ENCODE measurements at places on chromosomes 3 and 15.

- no peak for DNase-seq
Measured at GRCh38 chr15:87609894-87610293, 646.6 kb downstream of the NTRK3 start.

DNA sequence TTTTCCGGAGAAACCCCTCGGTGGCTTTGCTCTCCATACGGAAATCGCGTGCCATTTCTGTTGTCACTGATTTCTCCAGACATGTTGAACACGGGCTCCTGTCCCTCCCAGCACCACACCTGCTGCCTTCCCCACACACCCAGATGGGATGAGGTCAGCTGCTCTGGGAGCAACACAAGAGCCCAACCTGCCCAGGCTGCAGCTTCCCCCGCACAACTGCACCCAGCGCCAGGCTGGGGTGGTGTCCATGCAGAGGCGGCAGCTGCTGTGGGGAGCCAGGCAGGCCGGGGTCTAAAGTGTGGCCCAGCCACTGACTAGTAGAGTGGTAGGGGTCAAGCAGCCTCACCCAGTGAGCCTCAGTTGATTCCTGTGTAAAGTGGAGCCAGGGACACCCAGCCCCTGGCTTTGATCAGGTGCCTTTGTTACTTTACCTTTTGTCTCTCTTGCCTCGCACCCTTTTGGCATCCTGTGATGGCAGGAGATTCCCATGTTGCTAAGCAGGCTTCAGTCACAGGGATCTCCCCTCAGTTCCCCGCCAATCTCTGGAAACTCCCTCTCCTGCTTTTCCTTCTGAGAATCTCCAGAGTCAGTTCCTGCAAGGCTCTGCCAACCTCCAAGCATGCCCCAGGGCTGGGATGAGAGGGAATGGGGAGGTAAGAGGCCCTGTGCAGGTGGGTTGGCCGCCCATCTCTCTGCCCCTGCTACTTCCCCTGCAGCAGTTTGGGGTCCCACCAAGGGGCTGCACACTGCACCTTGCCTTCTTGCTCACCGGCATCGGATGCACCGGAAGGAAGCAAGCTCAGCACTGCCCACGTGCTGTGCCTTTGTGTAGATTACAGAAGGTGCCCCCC lies 91.8 kb upstream of the ALDH1A3 start:
- DNase-seq, result no peak

- no peak for DNase-seq
Measured at GRCh38 chr15:69462030-69462492, 9.4 kb downstream of the RPLP1 start.

GRCh38 chr15:36766449-36766848 lies 187.0 kb downstream of the CDIN1 start:
- DNase-seq, result no peak

- no peak for DNase-seq
Measured at GRCh38 chr15:71568227-71568626, 242.1 kb upstream of the NR2E3 start.

- DNase-seq, result peak; percentile 85
Measured at GRCh38 chr3:115783938-115784738, 160.8 kb downstream of the GAP43 start.

DNA sequence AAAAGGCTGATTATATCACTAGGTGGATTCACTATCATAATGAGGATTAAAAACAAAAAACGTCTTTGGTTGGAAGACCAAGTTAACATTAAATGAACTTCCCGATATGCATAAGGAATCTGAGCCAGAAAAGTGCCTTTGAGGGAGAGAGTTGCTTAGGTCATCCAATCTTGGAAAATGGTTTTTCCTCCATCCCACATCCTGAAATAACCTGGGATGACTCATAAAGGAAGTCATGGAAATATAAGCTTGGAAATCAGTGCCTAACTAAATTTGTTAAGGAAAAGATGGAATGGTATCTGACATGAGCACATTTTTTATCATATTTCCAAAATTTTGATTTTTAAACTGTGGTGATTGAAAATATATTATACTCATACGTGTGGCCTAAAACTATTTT lies 66.0 kb downstream of the KBTBD8 start:
- DNase-seq, result no peak

DNA sequence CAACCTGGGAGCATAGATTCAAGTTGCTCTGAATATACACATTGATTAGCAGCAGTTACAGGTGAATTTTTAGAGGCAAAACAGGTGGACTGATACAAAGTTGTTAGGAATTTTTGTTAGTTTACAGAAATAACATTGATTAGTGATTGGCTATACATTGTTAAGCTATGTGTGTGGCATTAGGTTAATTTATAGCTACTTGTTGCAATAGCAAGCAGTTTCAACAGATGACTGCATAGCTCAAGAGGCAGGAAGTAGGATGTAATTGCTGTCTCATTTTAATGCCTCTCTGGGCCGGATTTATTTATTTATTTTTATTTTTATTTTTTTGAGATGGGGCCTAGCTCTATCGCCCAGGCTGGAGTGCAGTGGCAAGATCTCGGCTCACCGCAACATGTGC lies 99.7 kb downstream of the TCF12 start:
- DNase-seq, result no peak

DNA sequence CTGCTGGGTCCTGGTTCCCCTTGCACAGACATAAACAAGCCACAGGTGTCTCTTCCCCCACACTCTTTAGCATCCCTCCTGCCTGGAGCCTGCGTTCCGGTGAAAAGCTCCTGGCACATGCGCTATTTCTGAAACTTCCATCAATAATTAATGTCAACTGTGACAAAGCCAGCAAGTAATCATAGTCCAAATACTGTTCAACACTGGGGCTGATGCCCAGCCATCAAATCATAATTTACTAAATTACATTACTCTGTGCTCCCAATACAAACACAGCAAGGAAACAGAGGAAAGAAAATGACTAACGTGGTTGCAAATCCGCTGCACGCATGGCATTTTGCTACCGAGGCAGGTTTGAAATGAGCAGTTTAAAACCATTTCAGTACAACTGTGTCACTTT lies 294.7 kb downstream of the ERC2 start:
- DNase-seq, result no peak

DNA sequence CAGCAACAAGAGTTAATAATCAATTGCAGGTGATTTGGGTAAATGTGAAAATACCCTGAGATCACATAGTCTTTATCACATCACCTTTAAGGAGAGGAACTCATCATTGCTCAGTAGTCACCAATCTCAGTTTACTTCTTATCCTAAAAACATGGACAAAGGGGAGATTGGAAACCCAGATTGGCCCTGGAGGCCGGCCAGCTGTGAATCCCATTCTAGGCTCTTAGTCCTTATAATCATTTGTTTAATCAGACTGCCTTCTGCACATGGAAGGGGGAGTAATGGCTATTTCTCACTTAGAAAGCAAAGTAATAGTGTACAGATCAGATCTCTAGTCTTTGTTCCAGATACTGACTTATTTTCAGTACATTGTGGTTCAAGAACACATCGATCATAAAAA lies 37.2 kb upstream of the CPB1 start:
- no peak for DNase-seq

GRCh38 chr3:131849616-131850015 lies 185.2 kb downstream of the CPNE4 start:
- DNase-seq, result no peak

GRCh38 chr3:46999516-47000197 lies 20.2 kb downstream of the NBEAL2 start:
- DNase-seq, result no peak

DNA sequence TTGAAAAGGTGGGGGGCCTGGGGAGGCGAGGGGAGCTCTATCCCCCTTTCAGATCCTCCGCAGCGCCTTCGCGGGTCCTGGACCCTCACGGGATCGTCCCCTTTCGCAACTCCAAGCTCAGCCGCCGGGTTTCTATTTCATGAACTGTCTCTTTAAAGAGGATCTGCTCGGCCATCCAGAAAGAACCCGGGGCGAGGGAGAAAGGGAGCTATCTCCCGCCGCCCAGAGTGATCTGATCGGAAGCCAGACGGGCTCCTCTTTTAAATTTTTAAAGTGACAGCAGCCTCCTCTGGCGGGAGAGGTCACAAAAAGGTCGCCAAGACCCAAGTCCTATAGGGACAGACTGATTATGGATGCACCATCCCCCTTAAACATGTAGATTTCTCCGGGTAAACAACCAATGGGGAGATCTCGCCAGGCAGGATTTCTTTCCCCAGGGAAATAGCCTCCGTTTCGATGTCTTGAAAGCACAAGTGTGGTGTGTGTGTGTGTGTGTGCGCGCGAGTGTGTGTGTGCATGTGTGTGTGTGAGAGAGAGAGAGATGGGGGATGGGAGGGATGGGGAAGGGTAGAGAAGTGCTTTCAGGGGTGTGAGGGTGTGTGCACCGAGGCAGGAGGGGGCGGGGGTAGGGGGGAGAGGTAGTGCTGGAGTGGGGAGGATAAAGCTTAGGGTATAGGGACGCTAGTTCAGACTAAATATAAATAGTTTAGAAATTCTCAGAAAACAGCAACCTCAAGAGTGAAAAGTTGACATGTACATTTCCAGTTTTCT lies 516.1 kb downstream of the MECOM start:
- no peak for DNase-seq

GRCh38 chr3:107456501-107456900 lies 66.3 kb upstream of the BBX start:
- DNase-seq, result no peak

GRCh38 chr3:83948771-83949170 lies 1010.0 kb upstream of the CADM2 start:
- no peak for DNase-seq

DNA sequence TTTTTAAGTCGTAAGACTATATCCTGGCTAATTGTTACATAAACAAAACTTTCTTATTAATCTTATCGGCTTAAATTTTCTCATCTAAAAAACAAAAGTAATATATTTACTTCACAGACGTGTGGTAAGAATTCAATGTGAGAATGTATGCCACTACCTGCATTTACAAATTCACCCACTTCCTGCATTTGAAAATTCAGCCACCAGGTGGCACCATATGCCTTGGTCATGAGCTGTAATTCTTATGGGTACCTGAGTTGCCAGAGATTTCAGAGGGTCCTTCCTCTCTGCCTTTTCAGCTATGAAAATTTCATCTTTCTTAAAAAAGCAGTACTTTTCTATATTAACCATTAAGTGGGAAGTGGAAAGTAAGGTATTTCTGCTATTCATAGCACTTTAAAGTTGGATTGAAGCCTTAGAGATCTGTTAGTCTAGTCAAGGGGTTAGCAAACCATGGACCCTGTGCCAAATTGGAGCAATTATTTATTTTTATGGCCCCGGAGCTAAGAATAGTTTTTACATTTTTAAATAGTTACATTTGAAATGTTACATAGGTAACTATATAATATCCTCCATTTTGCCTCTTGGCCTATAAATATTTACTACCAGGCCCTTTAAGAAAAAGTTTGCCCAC lies 127.8 kb downstream of the HCN4 start:
- DNase-seq, result peak; percentile 54

DNA sequence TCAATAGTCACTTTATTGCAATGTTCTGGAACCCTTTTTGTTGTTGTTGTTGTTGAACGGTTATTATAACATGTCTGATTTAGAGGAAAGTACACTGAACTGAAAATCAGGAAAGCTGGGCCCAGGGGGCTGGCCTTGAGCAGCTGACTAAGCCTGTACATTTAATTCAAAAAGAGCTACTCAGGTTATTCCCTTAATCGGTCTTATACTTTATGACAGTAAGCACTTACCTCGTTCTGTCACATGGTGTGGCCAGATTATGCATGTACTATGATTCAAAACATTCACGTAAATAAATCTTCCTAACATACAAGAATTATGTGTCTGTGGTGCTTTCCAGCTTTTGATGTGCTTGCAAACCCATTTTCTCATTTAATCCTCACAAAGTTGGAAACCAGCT lies 382.5 kb upstream of the TPRG1 start:
- no peak for DNase-seq

- no peak for DNase-seq
Measured at GRCh38 chr3:14150078-14150477, 25.2 kb downstream of the TMEM43 start.

GRCh38 chr3:57068437-57069089 lies 8.1 kb downstream of the SPATA12 start:
- no peak for DNase-seq

GRCh38 chr3:69087030-69087791 lies 2.5 kb downstream of the ARL6IP5 start:
- DNase-seq, result no peak

DNA sequence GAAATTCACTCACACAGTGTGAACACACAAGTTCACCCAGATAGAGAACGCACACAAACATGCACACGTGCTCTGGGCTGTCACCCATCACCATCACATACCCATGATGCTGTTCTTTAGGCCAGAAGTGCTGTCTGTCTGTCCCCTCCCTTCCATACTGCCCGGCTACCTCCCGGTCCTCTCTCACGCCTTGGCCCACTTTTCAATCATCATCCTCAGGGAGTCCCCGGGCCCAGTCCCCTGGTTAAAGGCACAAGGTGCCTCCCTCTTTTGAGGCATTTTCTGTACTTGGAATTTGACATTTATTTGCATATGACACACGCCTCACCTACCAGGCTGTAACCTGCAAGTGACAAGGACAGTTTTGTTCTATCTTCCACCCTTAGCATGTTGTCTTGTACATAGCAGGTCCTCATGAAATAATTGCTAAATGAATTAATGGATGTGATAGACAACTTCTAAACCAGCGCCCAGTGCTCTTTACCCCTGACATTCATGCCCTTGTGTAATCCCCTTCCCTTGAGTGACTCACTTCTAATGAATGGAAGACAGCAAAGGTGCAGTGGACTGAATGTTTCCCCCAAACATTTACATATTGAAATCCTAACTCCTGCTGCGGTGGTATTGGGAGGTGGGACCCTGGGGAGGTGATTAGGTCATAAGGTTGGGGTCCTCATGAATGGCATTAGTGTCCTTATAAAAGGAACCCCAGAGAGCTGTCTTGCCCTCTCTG lies 73.9 kb upstream of the ADPGK start:
- no peak for DNase-seq

- DNase-seq, result no peak
Measured at GRCh38 chr3:13021141-13022114, 51.8 kb downstream of the IQSEC1 start.
